Upper lobe of left lung (tissue), 6 donors: ENCODE measurements at places on chromosomes 16 and 17.

DNA sequence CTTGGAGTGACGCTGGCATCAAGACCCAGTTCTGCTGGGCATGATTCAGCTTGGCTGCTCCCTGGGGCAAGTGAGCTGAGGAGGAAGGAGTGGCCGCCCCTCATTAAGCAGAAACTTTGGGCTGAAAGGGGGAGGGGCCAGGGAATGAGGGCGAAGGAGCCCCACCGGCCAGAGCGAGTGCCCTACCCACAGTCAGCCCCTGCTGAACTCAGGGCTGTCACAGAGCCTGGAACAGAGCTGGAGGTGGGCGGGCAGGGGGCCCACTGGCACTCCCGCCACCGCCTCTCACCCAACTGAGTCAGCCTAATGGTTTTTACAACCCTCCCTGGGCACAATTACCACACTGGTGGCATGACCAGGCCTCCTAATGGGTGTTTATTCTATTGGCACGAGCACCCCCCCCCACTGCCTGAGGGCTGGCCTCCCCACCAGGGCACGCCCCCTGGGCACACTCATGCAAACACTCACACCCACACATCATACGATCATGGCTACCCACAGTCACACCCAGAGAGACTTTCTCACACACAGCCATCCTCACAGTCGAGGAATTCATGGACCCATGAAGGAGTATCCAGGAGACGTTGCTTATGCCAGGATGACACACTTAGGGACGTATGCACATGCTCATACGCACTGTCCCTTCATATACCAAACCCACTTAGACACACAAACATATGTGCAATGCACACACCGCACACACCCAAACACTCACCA, 19.2 kb downstream of the UNC119 start:
- peak; percentile 47 for DNase-seq

GRCh38 chr16:56372013-56372634, 53.2 kb downstream of the AMFR start:
- DNase-seq = no peak

- DNase-seq = no peak
These were observed 25.8 kb downstream of the SRCIN1 start for GRCh38 chr17:38579934-38580333.

GRCh38 chr17:7932483-7932891, 481 bp downstream of the CNTROB start:
- peak; percentile 51 for DNase-seq

DNA sequence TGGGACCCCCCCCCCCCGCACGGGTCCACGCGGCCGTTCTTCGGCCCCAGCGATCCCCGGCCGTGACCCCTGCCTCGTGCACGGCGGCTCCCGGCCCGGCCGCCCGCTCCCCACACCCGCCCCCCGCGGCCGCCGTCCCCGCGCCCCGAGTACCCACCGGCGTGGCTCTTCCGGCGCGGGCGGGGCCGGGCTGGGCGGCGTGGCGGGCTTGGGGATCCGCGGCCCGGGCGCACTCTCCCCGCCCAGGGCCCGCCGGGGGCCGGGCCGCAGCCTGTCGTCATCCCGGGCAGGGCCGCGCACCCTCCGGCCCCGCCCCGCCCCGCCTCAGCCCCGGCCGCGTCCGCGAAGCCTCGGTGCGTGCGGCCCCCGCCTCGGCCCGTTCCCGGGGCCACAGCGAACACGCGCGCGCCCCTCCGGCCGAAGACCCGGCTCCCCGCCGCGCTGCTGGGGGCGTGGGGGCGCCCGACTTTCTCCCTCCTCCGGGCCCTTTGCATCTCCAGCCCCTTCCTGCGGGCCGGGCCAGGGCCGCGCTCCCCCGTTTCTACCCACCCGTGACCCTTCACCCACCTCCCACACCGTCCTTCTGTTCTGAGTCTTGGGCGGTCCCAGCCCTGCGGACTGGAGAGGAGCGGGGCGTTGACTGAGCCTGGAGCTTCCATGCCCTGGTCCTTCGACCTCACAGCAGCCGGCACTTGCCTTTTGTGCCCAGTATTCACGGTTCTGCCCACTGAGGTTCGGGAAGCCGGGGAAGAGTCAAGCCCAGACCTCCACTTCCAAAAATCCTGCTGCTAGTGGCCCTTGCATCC, 840 bp downstream of the MYO1C start:
- peak; percentile 96 for DNase-seq

DNA sequence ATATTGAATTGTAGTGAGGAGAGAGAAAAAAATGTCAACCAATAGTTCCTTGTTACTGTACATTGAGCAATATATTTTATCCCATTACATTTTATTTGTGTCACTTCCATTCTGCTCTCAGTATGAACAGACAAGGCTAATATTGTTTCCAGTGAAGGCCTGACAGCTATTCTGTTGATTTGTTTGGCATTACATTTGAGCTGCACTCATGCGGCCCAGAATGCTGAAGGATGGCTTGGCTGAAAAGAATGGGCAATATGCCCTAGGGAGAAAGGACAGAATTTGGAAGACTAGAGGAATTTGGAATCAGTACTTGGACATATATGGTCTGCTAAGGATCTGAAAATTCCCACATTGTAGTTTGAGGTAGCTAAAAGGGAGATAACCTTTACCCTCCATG, 1294.4 kb downstream of the CDH8 start:
- no peak for DNase-seq

DNA sequence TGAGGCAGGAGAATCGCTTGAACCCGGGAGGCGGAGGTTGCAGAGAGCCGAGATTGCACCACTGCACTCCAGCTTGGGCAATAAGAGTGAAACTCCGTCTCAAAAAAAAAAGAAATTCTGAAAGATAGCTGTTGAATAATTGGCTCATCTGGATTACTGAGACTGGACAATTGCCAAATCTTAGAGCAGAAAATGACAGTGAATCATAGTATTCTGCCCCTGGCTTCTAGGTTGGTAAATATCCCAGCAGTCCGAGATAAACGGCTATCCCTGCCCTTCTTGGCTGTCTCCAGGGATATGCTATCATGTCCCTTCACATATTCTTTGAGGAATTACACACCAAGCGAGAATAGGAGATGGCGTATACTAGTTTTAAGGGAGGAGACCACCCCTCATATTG, 35.5 kb upstream of the METTL16 start:
- DNase-seq = no peak

GRCh38 chr17:33266116-33266515, 27.0 kb downstream of the ASIC2 start:
- no peak for DNase-seq

GRCh38 chr17:53122966-53123365, 699.8 kb upstream of the KIF2B start:
- no peak for DNase-seq

GRCh38 chr17:5943232-5943631, 126.9 kb upstream of the WSCD1 start:
- DNase-seq = no peak

DNA sequence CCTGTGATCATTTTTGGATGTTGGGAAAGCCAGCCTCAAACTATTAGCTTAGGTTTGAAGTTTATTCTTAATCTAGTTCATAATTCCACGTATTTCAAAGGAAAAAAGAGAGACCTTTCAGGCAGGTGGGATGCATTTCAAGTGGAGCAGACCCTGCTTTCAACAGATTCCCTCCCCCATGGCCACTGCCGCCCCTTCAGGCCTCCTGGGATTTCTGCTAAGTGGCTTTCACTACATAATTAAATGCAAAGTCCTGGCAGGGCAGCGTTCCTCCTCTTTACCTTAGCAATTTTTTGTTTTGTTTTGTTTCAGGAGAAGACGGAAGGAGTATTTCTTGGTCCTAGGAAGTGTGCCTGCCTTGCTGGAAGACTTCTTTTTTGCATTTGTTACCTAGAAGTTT, 36.6 kb downstream of the MAF start:
- DNase-seq = no peak

- no peak for DNase-seq
These were observed 16.6 kb upstream of the MLYCD start for GRCh38 chr16:83882163-83882885.

DNA sequence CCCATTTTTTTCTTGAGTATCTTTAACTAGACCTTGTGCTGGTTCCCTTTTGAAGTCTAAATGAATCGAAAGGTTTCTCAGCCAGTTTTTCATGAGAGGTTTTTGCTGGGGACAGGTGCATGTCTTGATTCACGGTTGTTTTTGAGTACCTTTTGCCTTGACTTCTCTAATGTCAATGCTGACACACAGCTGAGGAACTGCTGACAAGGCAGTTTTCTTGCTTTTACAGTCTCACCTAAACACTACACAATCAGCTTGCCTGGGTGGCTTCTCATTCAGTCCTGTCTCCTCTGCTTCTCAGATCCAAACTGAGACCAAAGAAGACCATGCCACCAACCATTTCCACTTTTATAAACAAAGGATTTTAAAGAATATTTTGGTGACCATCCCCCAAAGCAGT, 7.1 kb downstream of the OR3A3 start:
- DNase-seq = no peak

DNA sequence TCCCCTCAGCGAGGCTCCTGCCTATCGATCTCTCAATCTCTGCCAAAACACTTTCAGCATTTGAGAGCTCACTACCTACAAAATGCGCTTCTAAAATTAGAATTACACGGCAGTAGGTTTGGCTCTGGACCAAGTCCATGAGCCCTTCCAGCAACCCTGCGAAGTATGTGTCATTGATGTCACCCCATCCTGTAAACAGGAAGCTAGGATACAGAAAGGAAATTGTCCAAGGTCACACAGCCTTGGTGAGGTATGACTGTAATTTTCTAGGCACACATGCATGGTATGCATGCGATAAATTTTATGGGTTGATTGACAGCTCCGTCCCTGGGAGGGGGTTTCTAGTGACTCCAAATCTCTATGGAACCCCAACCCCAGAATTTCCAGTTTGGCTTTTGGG, 330.3 kb upstream of the CDH5 start:
- DNase-seq = no peak

DNA sequence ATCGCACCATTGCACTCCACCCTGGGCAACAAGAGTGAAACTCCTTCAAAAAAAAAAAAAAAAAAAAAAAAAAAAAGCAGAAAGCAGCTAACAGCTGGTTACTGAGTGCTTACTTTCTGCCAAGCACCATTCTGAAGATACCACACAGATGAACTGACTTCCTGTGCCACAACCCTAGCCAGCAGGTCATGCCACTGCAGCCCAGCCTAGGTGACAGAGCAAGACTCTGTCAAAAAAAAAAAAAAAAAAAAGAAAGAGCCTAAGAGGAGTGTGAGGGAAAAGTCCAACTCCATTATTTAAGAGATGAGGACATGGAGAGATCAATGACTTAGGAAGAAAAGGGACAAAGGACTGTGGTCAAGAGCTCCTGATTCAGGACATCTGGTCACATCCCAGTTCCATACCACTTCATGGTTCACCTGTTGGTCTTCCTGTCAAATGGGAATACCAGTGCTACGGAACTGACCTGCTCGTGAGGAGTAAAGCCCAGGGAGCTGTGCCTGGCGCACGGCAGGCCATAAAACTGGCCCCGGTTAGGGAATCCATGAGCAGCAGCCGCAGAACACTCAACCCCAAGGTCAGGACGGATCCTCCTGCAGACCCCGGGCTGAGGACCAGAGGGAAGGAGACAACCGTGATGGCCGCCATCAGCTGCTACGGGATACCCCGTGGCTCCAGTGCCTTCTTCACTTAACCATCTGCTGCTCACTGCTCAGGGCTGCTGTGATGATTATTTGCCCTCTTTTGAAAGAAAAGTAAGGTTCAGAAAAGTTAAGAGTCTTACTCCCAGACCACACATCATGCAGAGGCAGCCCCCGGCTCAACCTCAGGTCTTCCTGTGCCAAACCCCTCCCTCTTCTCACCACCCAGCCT, 950 bp downstream of the KLHDC4 start:
- no peak for DNase-seq

- DNase-seq = no peak
These were observed 17.6 kb downstream of the GTF3C1 start for GRCh38 chr16:27531826-27532800.

DNA sequence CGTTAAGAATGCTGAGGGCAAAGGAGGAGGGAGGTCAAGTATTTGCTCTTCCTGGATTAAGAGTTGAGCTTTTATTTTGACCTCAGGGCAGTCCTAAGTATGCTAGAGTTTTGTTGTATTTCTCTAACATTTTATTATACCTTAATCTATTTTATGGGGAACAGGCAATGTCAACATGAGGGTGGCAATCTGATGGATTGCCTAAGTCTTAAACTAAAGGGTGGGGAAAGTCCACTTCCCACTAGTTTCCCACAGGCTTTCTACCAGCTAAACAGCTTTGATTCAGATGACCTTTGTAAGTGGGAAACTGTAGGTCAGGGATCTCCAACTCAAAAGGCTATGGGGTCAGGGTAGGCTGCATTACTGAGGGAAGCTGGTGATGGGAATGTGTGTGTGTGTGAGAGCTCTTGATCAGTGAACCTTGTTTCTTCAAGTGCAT, 24.9 kb downstream of the HSD17B2 start:
- DNase-seq = no peak

DNA sequence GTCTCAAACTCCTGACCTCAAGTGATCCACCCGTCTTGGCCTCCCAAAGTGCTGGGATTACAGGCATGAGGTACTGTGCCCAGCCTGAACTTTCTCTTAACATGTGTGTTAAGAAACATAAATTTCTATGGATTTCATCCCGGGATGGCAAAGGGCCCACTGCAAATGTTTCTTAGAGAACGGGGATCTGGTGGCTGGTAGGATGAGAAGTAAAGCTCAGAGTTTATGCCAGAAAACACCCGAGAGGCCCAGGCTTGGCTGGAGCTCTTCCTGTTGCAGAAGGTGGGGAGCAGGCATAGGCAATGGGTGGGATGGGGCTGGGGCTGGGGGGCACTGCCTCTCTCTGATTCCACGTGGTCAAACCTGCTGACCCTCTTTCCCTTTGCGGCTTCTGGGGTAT, 5.6 kb upstream of the CARHSP1 start:
- DNase-seq = no peak

DNA sequence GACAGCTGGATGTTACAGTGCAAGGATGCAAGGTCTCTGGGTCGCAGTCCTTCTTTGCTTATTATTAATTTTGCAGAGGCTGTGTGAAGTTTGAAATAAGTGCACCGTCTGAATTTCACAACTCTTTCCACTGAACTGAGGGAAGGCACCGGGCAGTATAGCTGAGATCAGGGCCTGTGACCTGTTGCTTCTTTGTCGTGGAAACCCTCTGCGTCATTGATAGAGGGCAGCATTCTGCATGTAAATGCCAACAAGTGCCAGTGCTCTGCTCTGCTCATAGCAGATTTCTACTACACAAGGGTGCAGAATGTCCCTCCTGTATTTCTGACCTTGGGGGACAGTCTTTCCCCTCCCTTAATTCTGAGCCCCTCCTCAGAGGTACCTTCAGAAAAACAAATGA, 26.0 kb downstream of the CD300LF start:
- no peak for DNase-seq

- DNase-seq = peak; percentile 29
These were observed 12.2 kb upstream of the TERF2 start for GRCh38 chr16:69397821-69398521.

- DNase-seq = no peak
These were observed 96.3 kb downstream of the TMEM114 start for GRCh38 chr16:8493972-8494371.

DNA sequence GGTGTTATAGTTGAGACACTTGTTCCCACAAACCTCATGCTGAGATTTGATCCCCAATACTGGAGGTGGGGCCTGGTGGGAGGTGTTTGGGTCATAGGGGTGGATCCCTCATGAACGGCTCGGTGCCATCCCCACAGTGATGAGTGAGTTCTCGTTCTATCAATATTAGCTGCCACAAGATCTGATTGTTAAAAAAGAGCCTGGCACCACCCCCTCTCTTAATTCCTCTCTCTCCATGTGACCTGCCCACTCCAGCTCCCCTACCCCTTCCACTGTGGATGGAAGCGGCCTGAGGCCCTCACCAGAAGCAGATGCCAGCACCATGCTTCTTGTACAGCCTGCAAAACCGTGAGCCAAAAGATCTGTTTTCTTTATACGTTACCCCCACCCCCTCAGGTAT, 31.2 kb downstream of the TRIM16 start:
- no peak for DNase-seq

- no peak for DNase-seq
These were observed 9.2 kb upstream of the KAT7 start for GRCh38 chr17:49779156-49779738.
